ENCODE measurements at places on chromosomes 7 and 10.

GRCh38 chr10:97450828-97451227, 4.9 kb downstream of the ZDHHC16 start:
- no peak for DNase-seq

DNA sequence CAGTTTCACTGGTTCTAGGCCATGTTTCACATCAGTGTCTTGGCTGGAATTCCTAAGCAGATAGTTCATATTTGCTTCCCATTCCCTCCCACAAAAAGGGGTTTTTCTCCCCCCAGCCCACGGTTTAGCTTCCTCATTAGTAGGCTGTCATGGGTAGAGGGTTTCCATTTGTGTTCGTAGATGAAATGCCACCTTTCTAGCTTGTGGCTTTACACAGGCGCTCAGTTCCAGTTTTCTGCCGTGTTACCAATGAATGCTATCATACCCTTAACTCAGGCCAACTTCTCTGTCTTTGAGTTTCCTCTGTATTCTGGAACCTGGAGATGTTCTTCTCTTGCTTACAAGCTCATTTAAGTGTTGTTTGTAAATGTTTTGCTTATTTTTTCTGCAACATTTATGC, 26.8 kb downstream of the CALD1 start:
- DNase-seq, result no peak

DNA sequence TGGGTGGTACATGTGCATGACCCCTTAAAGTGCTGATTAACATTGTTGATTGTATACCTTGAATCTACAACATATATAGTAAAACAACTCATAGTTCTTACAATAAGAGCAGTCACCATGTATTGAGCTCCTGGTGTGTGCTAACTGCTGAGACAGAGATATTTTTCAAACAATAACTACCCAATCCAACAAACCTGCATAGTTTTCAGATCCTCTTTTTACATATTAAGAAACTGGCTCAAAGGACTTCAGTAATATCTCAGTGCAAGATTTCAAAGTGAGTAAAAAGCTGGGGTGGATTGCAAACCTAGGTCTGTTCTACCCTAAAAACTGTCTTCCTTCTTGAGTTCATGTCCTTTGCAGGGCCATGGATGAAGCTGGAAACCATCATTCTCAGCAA, 272.2 kb downstream of the SNX13 start:
- no peak for DNase-seq

DNA sequence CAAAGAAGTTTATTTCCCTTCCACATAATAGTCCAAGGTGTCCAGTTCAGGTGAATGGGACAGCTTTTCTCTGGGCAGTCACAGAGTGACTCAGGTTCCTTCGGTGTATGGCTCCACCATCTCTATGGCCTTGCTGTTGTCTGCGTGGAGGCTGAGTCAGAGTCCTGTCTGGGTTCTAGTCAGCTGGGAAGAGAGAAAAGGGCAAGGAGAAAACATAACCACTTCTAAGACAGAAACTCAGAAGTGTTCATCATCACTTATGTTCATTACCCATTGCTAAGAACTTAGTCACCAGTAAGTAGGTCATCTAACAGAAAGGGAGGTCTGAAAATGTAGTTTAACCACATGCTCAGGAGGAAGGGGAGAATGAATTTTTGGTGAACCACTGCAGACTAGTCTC, 32.4 kb upstream of the CCDC7 start:
- no peak for DNase-seq

DNA sequence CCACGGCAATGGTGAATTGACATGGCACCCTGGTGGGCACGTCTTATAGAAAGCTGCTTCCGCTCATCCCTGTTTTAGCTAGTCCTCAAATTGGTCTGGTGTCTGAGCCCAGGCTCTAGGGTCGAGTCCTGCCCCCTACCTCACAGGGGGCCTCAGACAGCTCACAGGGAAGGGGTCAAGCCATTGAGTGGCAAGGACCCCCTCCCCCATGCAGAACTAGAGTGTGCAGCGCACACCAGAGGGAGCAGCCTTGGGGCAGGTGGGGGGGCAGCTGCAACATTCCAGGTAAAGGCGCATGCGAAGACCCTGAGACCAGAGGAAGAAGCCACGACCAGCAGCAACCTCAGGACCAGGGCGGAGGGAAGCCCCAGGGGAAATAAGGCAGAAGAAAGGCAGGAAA, 240.4 kb upstream of the PPP2R2D start:
- no peak for DNase-seq

DNA sequence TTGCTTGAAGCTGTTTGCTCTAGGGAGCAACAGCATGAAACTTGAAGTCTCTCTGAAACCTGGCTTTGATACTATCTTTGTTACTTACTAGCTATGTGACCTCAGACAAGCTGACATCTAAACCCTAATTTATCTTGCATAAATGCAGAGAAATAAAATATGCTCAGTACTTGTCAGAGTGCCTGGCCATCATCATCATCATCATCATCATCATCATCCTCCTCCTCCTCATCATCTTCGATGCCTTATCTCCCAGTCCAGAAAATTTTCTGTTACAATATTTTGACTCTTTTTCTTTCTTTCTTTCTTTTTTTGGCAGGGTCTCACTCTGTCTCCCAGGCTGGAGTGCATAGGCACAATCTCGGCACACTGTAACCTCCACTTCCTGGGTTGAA, 34.8 kb upstream of the TAX1BP1 start:
- no peak for DNase-seq

DNA sequence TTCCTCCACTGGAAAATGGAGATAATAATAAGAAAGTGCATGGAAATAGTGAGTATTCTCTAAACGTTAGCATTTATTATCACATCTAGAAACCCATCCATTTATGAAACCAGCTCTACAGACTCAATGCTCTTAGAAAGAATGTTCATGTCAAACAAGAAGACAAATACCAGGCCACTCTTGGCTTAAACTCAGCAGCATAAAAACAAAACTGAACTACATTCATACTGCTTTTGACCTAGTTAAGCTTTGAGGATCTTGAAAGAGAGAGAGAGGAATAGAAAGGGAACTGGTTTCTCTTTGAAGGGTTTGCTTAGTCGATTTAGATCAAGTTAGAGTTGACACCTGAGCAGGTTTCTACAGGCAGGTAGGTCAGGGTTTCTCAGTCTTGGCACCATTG, 332.9 kb upstream of the PRKCQ start:
- DNase-seq, result no peak

DNA sequence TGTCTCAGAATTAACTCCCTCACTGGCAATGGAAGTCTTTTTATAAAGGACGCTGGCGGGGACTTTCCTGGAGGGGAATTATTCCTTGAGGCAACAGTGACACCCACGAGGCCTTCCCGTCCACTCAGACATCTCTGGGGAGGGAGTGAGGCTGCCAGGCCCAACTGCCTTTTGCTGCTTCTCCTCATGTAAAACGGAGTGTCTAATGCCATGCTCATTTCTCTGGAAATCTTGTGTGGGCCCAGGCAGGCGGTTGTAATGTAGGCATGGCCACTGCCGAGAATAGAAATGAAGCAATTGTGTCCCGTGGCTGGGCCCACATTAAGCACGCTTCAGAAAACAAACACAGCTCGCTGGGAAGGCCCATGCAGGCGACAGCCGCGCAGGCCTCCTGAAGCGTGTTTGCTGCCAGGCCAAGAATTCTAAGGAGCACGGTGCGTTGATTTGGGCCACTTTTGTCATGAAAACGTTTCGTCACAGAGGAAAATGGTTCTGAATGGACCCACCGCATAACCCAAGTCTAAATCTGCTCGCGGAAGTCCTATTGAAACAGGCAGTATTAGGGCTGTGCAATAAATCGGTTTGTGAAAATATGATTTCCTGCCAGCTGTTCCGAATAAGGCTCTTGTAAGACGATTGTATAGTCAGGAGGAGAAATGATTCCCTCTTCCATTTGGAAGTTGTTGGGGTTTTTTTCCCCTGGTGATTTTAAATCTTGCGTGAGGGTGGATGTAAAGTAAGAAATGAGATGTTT, 104.2 kb upstream of the CHST15 start:
- no peak for DNase-seq

DNA sequence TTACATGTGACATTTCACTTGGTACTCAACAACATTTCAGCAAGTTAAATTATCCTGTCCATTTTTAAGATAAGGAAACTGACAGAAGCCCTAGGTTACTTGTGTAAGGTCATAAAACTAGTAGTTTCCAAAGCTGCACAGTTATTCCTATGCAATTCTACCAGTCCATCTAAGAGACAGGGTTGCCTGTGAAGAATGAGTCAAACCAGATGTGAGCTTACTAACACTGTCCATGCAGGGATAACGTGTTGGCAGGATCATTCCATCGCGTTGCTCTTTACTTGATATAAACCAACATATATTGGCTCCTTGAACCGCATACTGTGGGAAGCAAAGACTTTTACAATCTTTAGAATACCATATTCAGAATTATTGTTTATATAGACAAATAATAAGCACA, 280.9 kb upstream of the HGF start:
- DNase-seq, result no peak

DNA sequence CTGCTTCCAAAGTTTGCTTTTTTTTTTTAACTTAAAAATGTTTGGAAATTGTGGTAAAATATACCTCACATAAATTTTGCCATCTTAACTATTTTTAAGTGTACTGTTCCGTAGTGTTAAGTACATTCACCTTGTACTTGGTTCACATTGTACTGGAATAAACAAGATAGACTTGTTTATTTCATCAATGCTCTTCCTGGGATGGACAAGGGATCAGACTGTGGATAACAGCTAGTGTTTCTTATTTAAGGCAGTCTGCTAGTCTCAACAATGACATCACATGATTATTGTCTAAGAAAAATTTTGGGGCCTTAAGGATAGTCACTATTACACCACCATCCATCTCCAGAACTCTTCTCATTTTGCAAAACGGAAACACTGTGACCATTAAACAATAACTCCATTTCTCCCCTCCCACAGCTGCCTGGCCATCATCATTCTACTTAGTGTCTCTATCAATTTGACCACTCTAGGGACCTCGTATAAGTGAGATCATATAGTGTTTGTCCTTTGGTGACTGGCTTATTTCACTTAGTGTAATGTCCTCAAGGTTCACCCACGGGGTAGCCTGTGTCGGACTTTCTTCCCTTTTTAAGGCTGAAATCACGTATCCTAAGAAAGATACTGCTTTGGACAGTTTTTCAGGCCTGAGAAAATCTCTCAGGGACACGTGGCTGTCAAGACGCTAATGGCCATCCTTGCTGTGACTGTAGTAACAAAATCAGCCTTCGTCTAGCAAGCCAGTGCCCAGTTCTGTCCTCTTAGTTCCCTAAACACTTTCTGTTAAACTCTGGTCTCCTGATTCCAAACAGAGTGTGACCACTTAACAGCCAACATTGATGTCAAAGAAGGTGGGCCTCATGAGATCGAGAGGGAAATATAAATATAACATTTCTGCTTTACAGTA, 305.2 kb downstream of the FRMD4A start:
- DNase-seq, result no peak

DNA sequence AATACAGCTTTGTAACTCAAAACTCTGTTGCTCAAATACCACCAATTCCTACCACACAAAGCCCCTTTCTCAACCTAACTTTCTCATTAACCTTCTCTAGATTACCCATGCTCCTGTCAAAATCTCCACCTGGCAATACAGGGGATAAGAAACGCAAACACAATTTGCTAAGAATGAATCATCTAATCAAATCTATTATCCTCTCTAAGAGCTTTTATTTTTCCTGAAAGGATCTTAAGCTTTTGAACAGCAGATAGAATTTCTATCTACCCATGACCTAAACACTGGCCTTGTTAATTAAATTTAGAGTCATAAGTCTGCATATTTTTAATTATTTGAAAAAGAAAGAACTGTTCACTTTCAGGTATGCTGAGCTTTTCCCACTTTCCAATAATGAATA, 98.3 kb downstream of the HBP1 start:
- DNase-seq, result no peak

Measured in pancreas (tissue), 10 donors.